Hematopoietic multipotent progenitor cell treated with erythropoietin and hydrocortisone succinate and interleukin-3 and kit ligand, for 17 days (in vitro differentiated cells): ENCODE measurements at places on chromosomes 5 and 9.

DNA sequence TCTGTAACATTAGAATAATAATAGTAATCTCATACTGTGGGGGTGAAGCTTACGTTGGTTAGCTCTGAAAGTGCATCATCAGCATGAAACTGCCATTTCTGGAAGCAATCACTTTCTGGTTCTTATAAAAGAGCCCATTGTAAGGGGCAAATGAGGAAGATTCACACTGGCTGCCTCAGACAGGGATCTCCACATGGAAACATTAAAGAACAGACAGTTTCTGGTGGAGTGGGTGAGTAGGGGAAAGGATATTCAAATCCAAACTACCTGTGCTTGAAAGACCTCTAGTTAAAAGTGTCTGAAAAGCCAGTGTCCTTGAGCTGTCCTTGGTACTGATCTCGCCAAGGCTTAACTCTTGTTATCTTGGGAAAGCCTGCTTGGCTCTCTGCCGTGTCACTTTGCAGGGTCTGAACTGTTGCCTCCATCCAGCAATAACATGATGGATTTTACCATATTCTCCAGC lies 19.1 kb upstream of the SLC31A2 start:
- DNase-seq, result no peak

- DNase-seq, result no peak
These were observed 4.5 kb upstream of the PLPP6 start for GRCh38 chr9:4657426-4658159.

DNA sequence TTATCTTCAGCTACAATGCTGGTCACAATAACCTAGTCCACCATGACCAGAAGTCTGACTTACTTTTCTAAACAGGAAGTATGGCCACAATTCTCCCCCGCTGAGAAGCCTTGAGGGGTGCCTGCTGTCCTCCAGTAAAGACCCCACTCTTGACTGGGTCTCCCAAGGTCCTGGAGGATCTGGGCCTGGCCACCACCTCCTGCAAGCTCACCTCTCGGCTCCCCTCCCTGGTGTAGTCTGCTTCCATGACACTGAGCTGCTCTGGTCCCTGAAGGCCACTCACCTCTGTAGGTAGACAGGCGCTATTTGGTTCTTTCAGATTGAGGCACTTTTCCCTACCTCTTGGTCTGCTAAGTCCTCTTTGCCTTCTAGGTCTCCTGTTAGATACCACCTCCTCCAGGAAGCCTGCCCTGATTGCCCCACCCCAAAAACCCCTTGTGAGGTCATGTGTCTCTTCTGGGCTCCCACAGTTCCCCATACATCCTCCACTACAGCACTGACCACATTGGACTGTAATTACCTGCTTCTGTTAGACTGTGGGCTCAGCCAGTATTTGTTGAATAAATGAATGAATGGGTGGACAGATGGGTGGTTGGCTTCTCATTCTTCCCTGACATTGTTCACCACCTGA lies 62.6 kb upstream of the IER5L start:
- DNase-seq, result no peak

- no peak for DNase-seq
These were observed 151.7 kb upstream of the SMIM23 start for GRCh38 chr5:171633776-171634470.
